NCI-H2227 treated with DMSO at 0.1 percent for 48 hours (cell line): ENCODE measurements at places on chromosomes 11 and 22.

GRCh38 chr11:117722082-117722481, 74.9 kb downstream of the DSCAML1 start:
- no peak for DNase-seq

DNA sequence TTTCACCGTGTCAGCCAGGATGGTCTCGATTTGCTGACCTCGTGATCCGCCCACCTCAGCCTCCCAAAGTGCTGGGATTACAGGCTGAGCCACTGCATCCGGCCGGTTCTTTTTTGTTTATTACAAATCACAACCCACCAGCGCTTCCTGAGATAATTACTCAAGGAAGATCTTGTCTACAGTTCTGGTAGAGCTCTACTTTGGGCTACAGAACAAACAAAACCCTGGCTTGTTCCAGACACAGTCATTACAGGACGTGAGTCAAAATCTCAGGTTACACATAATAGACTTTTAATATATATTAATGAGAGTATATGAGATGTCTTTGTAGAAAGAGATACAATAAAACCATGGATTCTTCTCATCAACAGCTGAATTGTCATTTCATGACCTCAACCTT, 42.8 kb upstream of the NUP50 start:
- DNase-seq: no peak

DNA sequence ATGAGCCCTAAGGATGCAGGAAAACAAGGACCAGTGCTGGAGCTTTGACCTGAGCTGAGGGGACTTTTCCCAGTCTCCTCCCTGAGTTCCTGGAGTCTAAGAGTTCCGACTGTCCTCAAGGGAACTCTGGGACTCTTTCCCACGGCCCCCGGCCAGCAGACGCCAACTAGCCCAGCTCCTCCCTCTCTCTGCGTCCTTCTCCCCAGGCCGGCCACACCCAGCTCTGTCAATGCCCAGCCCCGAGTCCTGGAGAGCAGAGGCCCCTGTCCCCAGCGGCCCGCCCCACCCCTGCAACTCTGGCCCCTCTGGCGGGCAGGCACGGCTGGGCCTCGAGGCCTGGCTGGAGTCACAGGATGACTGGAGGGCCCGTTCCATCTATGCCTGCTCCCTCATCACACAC, 29.8 kb downstream of the NECTIN1 start:
- DNase-seq: no peak

DNA sequence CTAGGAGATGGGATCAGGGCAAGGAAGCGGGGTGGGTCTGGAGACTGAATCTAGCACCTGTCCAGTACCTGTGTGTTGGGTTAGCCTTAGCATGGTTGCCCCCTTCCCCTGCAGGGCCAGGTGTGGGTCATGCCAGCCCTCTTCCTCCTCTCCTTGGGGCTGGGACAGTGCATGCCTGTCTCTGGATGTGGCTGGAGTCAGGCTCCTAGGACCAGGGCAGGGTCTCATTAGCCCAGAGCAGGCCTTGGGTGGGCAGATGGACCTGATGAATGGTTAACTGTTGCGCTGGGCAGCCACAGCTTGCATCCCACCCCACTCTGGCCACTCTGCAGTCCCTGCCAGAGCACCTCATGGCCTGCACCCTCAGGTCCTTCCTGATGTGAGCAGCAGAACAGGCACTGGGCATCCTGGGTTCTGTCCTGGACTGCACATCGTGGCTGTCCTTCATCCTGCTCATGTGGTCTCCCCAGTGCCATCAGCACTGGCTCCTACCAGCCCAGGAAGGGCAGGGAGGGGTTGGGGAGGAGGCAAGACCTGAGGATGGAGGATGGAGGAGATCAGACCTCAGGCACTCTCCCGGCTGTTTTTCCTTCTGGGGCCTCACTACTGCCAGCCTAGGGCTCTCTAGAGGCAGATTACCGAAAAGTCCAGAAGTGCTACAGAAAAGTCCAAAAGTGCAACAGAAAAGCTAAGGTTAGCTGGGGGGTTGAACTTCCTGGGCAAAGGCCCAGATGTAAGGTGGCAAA, 12.8 kb upstream of the CHRM1 start:
- no peak for DNase-seq

DNA sequence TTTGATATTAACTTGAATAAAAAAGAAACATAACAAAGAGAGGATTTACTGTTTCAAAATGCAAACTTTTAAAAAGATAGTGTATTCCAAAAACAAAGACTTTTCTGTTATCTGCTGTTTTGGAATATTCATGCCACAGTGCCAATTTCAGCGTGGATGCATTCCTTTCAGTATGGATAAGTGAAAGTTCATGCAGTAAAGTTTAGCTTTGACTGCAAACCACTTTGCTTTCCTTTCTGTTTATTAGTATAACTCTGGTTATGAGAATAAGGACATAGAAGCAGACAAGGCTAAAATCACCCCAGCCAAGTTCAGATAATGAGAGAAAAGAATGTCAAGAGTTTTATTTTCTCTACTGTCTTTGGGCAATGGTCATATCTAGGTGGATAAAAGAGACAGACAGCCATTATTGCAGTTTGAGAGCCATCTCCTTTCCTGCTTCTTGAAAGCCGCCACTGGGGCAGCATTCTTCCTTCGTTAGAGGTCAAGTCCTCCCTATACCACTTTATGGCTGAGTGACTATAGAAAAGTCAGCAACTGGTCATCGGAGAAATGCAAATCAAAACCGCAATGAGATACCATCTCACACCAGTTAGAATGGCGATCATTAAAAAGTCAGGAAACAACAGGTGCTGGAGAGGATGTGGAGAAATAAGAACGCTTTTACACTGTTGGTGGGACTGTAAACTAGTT, 82.4 kb upstream of the BLID start:
- DNase-seq: no peak

GRCh38 chr11:63155794-63156193, 11.8 kb upstream of the SLC22A24 start:
- no peak for DNase-seq

DNA sequence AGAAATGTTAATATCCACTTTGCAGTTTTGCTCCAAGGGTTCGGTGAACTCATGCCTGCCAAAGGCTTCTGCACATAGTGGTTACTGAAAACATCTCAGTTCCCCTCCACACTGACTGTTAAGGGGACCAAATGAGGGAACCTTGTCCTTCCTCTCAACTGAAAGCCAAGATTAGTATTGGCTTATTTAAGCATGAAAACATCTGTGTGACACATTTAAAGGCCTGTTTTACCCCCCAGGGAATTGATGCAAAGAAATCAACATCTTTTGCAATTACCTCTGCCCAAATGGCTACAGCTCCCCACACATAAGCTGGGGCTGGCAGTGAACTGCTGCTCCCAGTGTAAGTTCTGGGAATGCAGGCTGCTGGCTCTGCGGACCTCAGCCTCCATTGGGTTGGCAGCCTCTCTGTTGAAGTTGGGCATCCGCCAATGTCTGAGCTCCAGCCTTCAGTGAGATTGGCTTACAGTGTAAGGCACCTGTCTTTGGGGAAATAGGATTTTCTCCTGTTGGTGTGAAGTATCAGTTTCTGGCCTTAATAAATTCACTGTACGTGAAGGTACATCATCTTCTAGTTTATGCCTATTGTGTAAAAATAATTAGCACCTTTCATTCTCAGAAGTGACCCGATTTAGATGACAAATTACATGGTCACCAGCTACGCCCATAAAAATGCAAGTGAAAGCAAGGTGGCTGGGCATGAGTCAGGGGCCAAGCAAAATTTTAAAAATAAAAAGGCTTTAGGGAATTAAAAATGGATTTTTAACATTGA, 213.4 kb upstream of the SYN3 start:
- DNase-seq: no peak

DNA sequence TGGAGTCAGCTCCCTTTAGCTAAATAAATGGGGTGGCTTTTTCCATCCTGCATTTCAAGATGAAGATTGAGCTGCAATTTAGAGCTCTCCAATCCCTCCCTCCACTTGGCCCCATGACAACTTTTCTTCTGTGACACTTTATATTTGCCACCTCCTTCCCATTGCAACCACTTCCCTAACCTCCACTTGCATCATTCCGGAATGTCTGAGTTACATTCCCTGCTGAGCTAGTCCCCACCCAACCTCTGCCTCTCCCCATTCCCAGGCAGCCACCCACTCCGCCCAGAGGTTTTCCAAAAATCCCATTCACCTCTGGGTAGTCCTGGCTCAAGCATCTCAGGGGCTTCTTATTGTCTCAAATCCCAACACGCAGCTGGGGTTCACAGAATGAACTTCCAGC, 24.7 kb downstream of the PC start:
- no peak for DNase-seq

DNA sequence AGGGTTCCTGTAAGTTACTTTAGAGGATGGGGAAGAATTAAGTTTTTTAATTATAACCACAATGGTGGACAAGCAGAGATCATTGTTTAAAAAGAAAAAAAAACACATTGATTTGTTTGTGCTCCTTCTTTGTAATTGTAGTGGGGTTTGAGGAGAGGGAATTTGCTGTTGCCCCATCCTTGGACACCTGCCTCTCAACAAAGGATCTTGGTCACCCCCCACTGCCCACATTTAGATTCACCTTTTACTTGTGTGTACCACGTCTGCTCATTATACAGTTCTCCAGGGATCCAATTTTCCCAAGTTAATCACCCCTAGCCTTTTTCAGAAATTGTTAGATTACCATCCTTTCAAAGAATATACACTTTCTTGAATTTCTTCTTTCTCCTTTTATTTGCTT, 53.0 kb downstream of the DNAJC24 start:
- no peak for DNase-seq

DNA sequence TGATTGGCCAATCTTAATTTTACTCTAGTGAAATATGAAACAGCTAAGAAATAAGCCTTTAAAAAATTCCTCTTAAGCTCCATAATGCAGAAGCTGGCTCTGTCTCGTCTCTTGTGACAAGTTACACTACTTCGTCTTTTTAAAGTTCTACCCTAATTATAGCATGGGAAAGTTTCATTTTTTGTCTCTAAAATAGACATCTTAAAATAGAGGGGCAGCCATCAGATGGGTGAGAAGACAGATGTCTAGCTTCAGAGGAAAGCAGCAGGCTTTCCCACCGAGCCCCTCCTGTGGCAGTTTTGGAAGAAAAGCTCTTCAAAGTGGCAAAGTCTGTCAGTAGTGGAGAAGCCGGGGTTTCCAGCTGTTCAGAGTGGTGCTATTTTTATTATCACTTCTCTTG, 39.5 kb downstream of the XRRA1 start:
- DNase-seq: no peak

GRCh38 chr22:40485813-40486667, 115.6 kb downstream of the SGSM3 start:
- no peak for DNase-seq

DNA sequence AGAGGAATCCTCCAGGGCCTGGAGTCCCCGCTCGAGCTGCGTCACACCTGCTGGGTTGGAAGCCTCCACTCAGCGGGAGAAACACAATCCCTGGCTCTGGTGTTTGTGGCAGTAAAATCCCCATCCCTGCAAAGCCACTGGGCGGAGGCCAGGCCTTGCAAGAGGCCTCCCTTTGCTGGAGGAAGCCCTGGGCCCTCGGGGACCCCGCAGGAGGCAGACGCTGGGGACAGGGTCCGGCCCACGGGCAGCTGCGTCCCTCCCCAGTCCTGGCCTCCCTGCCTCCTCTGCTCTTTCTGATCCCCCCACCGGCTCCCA, 194.7 kb downstream of the BRD1 start:
- DNase-seq: no peak

GRCh38 chr11:108524422-108524821, 26.2 kb upstream of the POGLUT3 start:
- DNase-seq: no peak

GRCh38 chr11:123924027-123924426, 15.4 kb upstream of the OR4D5 start:
- DNase-seq: no peak

DNA sequence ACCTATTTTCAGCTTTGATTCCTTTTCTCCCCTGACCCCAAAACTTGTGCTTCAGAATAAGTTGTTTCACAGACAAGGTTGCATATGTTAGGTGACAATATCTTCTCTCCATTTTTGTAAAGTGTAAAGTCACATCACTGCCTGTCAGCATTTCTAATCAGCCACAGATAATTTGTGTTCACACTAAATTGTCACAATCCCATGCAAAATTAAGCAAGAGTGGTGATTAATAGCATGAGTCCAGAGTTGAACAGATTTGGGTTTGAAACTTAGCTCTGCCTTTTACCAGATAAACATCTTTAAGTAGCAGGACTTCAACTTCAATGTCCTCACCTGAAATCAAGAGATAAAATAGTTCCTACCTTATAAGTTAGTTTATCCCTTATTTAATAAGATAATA, 80.1 kb downstream of the MICAL2 start:
- no peak for DNase-seq

GRCh38 chr11:94100253-94100652, 28.4 kb upstream of the PANX1 start:
- no peak for DNase-seq

DNA sequence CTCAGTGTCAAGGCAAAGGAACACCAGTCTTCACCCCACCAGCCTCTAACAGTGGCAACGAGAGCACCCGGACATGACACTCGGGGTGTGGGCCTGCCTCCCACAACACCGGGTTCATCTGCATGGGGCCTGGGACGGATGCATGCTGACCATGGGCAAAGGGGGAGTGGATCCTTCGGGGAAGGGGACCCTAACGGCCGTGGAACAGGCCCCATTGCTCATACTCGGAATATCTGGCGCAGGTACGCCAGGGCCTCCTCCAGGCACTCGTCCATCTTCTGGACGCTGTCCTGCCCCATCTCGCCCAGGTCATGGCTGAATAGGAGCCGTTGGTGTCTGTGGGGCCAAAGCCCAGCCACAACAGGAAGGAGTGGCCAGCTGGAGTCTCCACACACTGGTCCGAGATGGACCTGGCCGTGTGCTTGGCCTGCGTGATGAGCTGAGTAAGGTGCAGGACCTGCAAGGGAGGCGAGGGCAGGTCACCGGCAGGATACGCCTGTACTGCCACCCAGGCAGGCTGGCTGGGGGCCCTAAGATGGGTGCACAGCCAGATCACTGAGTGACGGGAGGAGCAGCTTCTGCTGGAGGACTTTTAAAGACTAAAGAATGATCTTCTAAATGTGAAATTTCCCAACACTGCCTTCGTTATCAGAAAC, 96.8 kb downstream of the MED15 start:
- DNase-seq: no peak

GRCh38 chr11:34641456-34641855, 20.6 kb downstream of the EHF start:
- DNase-seq: no peak

GRCh38 chr11:106961048-106961447, 57.2 kb downstream of the GUCY1A2 start:
- DNase-seq: no peak
